ENCODE measurements at places on chromosomes 5 and 9.

GRCh38 chr5:80072103-80073073, 37.2 kb downstream of the THBS4 start:
- DNase-seq, result no peak

DNA sequence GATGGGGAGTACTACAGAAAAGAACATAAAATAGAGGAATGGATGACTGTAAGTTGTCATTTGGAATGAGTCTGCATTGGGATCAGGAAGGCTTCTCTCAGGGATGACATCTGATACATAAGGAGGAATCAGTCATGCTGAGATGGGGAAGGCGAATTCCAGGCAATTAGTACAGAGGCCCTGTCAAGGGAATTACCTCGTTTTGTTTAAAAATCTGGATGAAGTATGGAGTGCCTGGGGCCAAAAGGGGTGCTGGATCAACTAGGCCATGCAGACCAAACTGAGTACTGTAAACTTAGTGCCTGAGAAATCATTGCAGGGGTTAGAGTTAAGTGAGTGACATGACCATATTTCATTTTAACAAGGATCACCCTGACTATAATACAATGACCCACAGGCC, 30.5 kb downstream of the JAKMIP2 start:
- no peak for DNase-seq

DNA sequence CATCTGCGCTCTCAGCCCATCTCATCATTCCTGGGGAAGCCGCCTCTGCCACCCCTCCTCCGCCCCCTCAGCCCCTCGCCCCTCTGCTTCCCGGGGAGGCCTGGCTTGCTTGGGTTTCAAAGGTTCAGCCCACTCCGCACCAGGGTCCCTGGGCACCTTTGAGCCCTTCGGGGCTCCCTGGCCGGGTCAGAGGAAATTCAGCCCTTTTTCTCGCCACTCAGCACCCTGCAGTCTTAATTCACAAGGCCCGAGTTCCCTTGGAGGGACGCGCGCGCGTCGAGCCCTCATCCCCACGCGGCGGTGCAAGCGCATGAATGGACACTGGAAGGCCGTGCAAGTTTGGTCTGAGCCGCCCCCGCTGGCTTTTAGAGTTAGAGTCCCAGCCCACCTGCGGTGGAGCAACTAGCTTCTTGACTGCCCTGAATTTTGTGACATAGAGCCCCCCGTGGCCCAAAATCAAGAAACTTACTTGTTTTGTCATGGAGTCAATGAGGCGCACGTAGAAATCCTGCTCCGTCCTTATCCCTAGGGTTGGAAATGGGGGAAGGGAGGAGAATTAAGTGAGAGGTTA, 4.5 kb downstream of the EBF1 start:
- DNase-seq, result no peak

DNA sequence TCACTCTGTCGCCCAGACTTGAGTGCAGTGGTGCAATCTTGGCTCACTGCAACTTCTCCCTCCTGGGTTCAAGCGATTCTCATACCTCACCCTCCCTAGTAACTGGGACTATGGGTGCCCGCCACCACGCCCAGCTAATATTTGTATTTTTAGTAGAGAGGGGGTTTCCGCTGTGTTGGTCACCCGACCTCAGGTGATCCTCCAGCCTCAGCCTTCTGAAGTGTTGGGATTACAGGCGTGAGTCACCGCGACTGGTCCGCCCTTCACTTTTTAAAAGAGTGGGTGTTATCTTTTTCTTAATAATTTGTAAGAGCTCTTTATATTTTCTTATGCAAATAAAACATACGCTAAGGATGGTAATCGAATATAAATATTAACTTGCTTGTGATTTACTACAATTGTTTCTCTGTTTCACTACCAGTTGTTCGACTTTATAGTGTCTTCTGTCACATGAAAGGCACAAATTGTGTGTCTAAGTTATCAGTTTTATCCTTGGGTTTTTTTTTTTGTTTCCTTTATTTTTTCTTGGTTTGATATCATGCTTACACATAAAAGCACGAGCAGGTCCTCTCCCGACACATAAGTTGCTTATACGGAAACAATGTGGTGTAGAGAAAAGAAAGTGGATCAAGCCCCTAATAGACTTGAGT, 1.9 kb upstream of the GPBP1 start:
- DNase-seq, result peak; percentile 73

GRCh38 chr5:139557811-139558210, 3.3 kb upstream of the UBE2D2 start:
- peak; percentile 44 for DNase-seq

DNA sequence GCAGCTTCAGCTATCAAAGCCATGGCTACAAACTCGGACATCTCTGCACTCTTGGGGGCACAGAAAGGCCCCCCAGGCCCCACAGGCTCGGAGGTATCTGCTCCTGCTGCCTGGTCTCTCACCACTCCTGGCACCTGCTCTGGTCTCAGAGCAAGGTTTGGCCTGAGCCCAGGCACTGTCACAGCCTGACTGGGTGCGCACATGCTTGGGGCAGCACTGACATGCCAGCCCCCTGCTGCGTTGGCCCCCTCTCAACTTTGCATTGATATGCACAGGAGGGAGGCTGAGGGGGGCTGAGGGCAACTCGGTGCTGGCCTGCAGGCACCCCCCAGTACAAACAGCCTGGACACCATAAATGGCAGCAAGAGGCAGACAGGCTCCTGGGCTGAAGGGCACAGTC, 27.1 kb upstream of the GHR start:
- no peak for DNase-seq

DNA sequence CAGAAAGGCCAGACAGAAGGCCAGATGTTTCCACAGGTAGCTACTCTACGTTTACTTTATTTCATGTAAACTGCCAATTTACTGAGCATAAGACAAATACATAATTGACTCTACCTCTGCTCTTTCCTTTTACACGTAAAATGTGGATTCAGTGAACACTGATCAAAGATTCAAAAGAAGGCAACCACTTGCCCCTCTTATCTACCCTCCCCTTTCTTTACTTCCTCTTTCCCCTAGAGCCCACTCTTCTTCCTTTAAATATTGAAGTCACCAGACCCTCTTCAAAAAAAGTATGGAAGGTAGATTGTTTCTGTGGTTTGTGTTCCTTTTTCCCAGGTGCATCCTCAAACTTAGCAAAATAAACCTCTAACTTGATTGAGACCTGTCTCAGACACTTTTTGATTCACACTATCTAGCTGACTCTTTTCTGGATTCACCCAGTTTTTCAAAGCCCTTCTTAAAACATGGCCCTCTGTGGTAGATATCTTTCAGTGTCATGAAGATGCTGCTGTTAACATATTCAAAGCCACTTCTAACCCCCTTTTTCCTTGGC, 6.7 kb downstream of the FAM114A2 start:
- no peak for DNase-seq

- no peak for DNase-seq
These were observed 9.6 kb downstream of the AIF1L start for GRCh38 chr9:131105952-131106351.

- DNase-seq, result no peak
These were observed 26.9 kb downstream of the TMEFF1 start for GRCh38 chr9:100499866-100500265.

GRCh38 chr5:34534523-34535103, 121.5 kb upstream of the RAI14 start:
- DNase-seq, result no peak

GRCh38 chr5:86175224-86175623, 442.5 kb upstream of the COX7C start:
- no peak for DNase-seq

- DNase-seq, result no peak
These were observed 3.2 kb upstream of the HMGCS1 start for GRCh38 chr5:43316421-43316820.

DNA sequence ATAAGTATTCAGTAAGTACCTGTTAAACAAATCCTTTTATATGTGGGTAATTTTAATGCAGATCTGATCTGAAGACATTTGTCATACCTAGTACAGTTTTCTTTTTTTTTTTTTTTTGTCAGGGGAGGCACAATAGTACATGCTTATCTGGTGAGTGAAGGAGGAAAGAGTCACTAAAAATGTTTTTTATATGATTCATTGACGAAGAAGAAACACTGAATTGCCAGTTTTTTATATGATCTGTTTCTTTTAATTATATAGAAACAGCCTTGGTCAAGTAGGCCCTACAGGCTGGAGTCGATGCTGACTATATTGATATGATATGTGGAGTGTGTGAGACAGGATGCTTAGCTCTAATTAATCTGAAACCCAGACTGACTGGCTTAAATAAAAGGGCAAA, 315.2 kb downstream of the PSAT1 start:
- no peak for DNase-seq

DNA sequence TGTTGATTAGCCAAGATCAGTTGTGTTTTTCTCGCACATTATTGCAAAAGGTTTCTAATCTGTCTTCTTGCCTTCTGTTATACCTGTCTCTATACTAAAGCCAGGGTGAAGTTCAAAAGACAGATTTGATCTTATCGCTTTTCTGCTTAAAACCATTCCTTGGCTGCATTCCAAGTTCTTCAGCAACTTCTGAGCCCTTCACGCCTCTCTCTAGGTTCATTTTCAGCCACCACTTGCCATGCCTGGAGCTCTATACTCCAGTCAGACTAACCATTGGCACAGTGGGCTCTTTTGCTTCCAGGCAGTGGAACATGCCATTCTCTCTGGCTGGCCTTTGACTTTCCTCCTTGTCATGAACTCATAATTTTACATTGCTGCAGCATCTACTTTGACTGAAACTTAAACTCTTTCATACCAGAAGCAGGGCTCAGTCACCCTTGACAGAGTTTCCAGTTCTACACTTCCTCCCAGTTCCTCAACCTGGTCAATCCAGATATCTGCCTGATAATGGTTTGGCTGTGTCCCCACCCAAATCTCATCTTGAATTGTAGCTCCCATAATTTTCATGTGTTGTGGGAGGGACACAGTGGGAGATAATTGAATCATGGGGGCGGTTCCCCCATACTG, 114.4 kb downstream of the SLC12A2 start:
- DNase-seq, result peak; percentile 32

GRCh38 chr9:16431666-16432392, 438.6 kb downstream of the BNC2 start:
- no peak for DNase-seq

- DNase-seq, result no peak
These were observed 72.9 kb downstream of the ARHGEF37 start for GRCh38 chr5:149654231-149654630.

DNA sequence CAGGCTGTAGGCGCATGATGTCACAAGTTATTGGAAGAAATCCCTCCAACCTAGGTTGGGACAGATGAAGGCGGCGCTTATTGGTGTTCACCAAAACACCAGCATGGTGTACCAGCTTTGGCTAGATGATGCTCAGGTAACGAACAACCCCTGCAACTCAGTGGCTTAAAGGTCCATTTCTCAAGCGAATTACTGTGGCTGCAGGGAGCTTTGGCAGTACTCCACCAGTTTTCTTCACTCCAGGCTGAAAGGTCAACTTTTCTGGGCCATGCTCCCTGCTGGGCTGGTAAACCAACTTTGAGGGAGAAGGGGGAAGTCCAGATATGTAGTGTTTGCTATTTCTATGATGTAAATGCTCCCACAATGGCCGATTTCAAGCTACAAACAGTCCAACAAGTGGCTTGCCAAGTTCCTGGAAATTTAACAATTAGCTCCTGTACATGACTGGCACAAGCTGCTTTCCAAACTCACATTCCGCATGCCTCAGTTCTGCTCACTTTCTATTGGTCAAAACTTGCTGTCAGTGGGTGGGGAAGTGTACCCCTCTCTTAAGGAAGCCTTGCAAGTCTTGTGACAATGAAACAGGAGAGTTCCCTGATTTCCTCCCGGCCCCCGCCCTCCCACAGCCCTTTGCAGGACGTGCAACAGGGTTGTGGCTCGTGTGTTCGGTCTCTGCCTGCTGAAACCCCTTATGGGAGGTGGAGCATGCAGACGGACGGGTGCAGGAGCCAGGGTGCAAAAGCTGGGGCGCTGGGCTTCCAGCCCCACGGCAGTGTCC, 588 bp upstream of the ZBED3 start:
- DNase-seq, result no peak

DNA sequence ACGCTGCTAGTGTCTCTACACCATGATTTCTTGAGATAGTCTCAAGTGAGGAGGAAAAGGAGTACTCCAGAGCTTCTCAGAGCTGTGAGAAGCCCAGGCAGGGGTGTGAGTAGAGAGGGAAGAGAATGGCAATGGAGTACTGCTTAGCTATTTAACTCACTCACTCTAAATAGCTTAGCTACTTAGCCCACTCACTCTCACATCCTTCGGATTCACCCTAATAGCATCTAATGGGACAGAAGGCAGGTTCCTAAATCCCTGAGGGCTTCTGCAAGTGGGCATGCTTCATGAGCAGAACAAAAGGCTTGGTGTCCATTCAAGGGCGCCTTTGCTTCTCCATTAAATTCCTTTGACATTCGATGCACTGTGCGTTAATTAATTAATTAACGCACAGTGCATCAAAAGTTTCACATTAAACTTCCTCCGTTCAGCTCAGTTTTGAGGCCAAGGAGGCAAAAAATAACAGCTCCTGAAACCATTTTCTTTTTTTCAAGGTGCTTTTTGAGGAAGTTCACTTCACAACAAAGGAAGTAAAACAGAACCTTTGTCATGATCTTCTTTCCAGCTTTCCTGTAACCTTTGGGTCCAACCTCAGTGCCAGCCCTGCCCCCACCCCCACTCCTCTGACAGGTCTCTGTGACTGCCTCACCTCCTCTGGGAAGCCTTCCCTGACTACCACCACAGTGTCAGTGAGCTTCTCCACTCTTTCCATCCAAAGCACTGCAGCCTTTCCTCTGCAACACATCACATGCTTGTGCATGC, 294.0 kb downstream of the SEC61B start:
- DNase-seq, result no peak

DNA sequence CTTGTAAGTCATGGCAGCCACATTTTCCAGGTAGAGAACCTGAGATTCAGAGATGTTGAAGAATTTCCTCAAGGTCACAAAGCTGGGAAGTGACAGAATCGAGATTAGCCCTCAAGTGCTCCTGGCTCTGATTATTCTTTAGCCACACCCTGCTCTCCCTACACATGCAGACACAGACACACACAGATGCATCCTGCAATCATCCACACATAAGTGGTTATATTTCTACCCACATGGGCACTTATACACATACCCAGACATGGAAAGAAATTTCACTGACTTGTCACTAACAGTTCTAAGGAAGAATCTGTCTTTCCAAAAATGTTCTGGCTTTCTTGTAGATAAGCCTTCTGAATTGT, 32.2 kb upstream of the GALNT10 start:
- no peak for DNase-seq
